Omental fat pad (tissue), 4 donors: ENCODE measurements at places on chromosomes 16 and 17.

- no peak for DNase-seq
Observed at GRCh38 chr17:1940810-1941185, 84.3 kb downstream of the RTN4RL1 start.

GRCh38 chr17:17242246-17242645 lies 5.3 kb upstream of the FLCN start:
- no peak for DNase-seq

DNA sequence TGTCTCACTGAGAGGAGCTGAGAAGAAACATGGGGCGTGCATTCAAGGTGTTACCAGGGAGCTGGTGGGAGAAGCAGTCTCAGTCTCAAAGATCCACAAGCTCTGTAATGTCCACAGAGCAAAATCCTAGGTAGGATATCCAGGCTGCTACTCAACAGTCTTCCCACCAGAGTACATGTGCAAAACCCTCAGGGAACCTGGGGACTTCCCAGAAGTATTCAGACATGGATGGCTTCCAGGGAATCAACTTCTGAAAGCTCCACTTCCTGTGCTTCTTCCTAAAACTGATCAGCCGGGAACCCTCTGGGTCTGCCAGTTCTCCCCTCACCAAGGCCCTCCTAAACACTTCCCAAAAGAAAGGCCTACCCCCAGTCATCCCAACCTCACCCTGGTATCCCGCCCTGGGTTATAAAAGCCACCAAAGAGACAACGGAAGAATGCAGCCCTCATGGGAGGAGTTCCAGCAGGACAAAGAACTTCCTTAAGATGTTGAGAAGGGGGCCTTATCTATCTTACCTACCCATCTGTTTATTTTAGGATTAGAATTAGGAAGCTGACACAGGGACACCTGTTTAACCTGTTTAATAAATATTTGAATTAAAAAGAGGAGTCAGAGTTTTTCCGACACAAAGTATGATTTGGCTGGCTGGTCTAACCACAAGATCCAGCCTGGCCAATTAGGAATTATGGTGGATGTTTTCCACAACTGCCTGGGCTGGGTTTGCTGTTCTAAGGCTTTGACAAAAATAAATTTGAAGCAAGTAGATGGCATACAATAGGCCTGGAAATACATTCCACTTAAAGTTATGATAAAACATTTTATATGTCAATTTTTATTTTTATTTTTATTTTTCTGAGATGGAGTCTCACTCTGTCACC lies 37.0 kb downstream of the CUEDC1 start:
- no peak for DNase-seq

DNA sequence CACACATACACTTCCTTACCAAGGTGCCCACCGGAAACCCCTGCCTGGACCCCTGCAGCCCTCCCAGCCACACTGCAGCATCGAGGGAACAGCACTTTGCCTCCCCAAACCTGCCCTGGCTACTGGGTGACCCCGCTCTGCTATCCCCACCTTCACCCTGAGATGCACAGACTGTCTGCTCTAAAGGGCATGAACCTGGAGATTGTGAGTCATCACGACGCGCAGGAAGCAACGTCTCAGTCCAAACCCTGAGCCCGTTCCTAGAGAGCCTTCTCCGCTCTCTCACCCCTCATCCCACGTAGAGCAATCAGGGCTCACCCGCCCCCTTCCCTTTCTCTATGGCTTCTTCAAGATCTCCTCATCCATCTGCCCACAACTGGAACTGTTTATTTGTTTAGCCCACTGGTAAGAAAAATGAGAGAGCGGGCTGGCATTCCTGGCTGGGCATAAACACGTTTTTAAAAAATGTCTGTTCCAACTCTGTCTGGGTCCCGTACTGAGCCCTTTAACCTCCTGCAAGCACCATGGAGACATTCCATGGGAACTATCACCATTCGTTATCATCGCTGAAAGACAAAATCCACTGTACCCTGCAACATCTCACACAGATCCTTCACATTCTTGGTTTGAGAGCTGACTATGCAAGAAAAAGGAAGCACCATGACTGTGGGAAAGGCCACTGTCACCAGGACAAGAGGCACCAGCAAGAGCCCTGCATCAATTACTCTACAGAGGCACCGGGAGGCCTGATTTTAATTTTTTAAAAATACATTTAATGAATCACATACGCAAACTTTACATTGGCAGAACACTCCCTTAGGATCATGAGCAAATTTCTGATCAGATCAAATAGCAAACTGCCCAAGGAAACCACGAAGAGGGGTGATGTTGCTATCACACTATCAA lies 28.2 kb downstream of the ZFHX3 start:
- no peak for DNase-seq

DNA sequence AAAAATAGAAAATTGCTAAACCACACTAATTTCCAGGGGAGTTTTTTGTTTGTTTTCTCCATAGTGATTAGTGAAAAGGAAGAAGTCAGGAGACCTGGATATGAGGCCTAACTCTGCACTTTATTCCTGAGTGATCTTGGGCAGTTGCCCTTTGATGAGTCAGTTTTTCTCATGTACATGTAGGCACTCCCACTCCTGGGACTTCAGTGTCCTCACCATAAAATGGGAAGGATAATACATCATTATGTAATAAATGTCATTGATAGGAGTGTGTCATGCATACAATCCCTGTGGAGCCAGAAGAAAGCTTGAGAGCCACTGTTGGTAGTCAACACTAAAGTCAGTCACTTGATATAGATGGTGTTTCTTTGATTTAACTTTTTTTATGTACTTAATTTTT lies 32.5 kb downstream of the WIPF2 start:
- no peak for DNase-seq

GRCh38 chr17:33240362-33240761 lies 52.7 kb downstream of the ASIC2 start:
- DNase-seq = no peak

- no peak for DNase-seq
Observed at GRCh38 chr17:62981933-62982332, 15.9 kb downstream of the TANC2 start.
